Placental pericyte (primary cell): ENCODE measurements at places on chromosomes 5 and 9. TPM values are rescaled to one million over a fixed set of nuclear protein-coding genes. Genes with fewer than 3 reads are reported as not detected.

PCDHB12 gene
- total RNA-seq: under 0.01 TPM in 1 of 2 replicates, not detected in the other

ADCY2 gene
- total RNA-seq: not detected in 2 replicates

ANKRD34B gene
- not detected in 2 replicates for total RNA-seq

SLC35D2 gene
- 26.9 and 29.9 TPM in 2 replicates for total RNA-seq

SPATA31A5 gene
- total RNA-seq: not detected in 2 replicates

SNCAIP gene
- 7.0 and 7.7 TPM in 2 replicates for total RNA-seq
